DMS79 (cell line): ENCODE measurements at places on chromosomes 3 and 15.
A peak's percentile ranks its signal among the peaks of the same experiment; 100 is the strongest.

GRCh38 chr15:74782259-74783071 is 585 bp downstream of the CSK start:
- no peak for DNase-seq

GRCh38 chr15:47561102-47561501 is 156.2 kb upstream of the SEMA6D start:
- DNase-seq = no peak

GRCh38 chr3:181797431-181797830 is 85.7 kb downstream of the SOX2 start:
- DNase-seq = no peak

- DNase-seq = no peak
Measured at GRCh38 chr3:127374086-127375010, 86.5 kb upstream of the PRR20G start.

GRCh38 chr15:101657968-101658784 is 6.0 kb upstream of the TM2D3 start:
- peak; percentile 20 for DNase-seq

DNA sequence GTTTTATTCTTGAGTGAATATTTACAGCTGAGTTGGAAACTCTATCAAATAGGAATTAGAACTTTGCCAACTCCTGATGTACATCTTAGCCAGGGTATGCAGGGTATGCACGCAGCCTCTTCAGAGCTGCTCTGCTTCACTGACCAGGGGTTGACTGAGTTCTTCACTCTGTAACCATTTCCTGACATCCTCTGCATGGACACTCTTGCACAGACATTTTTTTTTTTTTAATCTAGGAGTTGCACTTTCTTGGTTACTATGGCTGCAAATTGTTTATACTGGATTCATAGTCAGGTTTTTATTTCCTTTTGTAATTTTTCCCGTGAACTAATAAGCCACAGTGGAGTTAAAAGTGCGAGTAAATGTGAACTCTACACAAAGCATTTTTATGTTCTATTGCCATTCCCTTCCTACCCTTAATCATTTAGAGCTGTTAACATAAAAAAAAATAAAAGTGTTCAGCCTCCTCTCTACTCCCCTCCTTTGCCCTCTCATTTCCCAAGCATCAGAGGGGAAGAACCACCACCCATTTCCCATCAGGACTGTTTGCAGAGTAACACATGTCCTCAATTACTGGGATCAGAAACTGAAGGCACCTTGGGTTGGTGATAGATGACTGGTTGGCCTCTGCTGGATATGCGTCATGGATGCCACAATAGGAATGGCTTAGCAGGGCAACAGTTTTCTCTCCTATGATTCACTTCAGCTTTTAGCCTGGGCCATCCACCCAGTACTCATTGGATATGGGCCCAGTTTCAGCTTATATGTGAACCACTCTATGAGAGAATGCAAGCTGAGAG is 54.0 kb downstream of the DUT start:
- DNase-seq = no peak

- no peak for DNase-seq
Measured at GRCh38 chr15:79314186-79314585, 3.3 kb downstream of the TMED3 start.

DNA sequence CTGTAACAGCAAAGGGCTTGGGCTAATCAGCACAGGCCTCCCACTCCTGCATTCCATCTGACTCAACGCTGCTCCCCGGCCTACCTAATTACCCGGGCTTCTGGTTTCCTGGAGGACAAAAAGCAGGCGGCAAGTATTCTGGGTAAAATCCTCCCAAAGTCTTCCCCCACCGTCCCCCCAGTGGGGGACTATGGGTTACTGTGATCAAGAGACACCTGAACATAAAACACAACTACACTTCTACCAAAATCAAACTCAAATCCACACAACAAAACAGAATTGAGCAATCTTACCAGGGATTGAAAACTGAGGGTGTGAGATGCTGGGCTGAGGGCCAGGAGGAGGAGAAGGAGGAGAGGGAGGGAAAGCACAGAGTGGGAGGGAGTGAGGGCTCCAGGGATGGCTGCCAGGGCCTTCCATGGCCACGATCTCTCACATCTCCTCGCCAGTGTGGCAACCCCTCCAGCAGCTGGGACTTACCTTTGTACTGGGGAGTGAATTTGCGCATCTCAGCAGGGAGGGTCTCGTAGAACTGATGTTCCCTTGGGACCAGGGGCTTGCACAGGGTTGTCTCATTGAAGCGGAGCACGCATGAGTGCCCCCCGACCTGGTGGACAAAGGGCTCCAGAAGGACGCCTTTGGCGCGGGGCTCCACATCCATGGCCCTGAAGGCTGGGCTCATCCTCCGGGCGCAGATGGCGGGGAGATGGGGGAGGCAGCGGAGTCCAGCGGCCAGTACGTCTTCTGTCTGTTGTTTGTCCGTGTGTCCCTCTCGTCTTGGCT is 9.1 kb upstream of the NCKIPSD start:
- DNase-seq = no peak

- no peak for DNase-seq
Measured at GRCh38 chr3:159783780-159784742, 204.6 kb upstream of the IL12A start.

DNA sequence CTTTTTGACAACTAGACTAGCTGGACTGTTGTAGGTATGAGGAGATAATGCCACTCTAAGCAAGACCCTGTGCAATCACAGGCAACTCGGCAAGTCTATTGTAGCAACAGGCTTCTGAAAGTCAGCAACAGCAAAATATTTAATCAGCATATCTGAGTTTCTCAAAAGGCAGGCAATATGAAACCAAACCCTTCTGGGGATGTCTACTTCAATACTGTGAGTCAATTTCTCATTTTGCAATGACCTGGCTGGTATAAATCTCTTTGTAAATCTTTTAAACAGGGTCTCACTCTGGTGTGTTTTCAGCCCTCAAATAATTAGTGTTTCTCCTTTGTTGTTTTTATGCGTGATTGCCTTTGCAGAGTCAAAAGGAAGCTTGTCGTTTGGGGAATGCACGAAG is 1044.5 kb downstream of the NTRK3 start:
- no peak for DNase-seq

GRCh38 chr3:122183893-122184590 is 574 bp downstream of the CASR start:
- DNase-seq = no peak

DNA sequence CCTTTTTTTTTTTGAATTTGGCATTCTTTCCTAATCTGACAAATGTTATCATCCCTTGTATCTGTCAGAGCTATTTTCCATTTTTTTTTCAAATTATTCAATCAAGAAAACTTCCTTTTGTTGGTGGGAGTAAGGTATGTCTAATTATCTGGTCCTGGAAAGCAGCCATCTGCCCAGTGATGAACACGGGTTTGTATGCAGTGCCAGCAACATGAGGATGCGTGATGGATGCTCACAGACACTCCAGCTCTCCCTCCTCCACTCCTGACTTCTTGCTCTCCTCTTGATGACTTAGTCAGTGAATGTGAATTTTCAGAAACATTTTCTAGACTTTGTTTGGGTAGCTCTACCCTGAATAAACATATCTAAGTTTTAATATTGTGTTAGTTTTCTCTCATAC is 79.2 kb downstream of the IL1RAP start:
- no peak for DNase-seq

GRCh38 chr3:193140381-193140780 is 100.6 kb upstream of the PLAAT1 start:
- DNase-seq = no peak

GRCh38 chr15:67444100-67444499 is 76.8 kb upstream of the C15orf61 start:
- DNase-seq = no peak

- no peak for DNase-seq
Measured at GRCh38 chr3:54660714-54661132, 267.1 kb downstream of the LRTM1 start.

DNA sequence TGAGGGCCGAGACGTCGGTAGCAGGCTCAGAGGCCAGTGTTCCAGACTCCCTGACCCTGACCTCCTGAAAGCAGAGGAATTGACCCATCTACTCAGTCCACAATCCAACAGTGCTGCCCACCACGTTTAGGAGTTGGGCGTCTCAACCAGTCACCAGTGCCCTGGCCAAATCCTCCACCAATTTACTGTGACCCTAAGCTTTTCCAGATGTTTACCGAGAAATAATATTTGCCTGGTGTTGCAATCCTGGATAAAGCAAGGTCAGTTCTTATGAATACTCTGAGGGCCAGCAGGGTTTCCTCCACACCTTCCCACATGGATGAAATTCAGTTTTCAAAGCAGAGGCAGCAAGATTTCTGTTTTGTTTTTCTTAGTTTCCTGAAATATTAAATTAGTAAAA is 7.5 kb upstream of the APOD start:
- no peak for DNase-seq

DNA sequence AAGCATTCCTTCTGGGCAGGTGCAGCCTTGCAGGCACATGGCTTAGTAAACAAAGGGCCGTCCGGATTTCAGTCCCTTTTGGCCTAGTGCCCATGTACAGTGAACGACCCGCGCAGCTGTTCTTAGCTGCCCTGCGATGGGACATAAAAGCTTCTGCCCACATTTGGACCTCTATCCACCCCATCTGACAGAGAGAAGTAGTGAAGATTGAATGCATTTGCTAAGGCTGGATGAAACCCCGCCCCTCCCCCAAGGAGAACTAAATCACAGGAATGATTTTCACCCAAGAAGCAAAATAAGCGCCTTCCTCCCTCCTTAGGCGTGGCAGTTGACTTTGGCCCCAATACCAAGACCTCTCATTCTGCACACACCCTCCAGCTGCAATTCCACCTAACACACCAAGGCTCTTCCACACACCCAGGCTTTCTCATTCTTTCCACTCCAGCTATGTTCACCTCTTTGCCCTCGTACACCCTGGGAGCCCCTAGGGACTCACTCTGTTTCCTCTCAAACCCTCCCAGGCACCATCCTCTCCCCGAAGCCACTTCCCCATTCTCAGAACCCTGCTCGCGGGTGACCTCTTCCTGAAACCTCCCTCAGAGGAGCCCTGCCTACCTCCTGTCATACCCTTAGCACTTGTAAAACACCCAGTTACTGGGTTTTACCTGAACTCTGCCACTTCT is 14.1 kb upstream of the HRH1 start:
- DNase-seq = no peak

DNA sequence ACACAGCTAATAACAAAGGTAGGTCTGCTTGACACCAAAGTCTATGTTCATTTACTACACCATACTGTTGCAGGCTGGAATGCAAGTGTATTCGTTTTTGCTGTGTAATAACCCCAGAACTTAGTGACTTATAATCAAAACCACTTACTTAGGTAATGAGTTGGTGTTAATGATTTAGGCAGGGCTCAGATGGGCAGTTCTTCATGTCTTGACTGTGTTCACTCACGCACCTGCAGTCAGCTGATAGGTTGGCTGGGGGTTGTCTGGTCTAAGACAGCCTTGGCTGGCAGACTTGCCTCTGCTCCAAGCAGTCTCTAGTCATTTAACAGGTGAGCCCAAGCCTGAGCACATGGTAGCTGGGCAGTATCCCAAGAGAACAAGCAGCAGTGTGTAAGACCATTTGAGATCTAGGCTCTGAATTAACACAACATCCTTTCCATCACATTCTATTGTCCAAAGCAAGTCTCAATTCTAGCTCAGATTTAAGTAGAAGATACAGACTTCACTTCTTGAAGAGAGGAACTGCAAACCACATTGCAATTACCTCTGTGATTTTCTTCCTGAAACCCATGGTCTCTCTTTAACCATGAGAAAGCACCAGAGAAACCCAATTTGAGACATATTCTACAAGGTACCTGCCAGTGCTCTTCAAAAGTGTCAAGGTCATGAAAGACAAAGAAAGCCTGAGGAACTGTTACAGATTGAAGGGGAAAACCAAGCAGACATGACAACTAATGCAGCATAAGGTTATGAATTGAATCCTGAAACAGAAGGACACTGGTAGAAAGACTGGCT is 13.3 kb upstream of the DCLK3 start:
- no peak for DNase-seq

DNA sequence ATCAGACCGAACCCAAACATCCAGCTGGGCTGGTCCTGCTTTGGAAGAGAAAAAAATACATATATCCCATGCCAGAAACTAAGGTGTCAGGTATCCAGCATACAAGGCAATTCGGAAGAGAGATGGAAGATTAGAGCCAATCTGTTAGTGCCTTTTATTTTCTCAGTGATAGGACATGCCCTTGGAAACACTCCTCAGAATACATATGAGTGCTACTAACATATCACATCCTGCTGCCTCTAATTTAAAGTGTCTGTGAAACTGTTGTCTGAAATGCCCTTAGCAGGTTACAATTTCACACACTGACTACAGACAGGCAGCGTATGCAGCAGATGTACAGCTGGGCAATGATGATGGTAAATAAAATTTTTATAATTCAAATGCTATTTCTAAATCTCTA is 78.9 kb downstream of the RBPMS2 start:
- DNase-seq = no peak

- no peak for DNase-seq
Measured at GRCh38 chr15:41583795-41584194, 24.8 kb downstream of the TYRO3 start.

DNA sequence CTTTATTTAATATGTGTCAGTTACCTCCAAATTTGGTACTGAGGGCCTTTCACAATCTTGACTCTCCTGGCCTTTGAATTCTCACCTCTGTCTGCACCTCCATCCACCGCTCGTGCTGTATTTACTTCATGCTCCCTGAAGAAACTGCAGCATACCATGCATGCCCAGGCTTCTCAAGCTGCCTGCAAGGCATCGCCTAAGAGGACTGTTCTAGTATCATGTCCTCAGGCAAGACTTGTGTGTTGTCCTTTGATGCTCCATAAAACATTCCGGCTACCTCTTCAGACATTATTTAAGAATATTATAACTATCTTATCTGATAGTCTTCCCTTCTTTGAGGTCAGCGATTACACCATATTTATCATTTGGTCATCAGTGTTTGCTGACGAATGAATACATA is 682.5 kb downstream of the NR2F2 start:
- DNase-seq = no peak

DNA sequence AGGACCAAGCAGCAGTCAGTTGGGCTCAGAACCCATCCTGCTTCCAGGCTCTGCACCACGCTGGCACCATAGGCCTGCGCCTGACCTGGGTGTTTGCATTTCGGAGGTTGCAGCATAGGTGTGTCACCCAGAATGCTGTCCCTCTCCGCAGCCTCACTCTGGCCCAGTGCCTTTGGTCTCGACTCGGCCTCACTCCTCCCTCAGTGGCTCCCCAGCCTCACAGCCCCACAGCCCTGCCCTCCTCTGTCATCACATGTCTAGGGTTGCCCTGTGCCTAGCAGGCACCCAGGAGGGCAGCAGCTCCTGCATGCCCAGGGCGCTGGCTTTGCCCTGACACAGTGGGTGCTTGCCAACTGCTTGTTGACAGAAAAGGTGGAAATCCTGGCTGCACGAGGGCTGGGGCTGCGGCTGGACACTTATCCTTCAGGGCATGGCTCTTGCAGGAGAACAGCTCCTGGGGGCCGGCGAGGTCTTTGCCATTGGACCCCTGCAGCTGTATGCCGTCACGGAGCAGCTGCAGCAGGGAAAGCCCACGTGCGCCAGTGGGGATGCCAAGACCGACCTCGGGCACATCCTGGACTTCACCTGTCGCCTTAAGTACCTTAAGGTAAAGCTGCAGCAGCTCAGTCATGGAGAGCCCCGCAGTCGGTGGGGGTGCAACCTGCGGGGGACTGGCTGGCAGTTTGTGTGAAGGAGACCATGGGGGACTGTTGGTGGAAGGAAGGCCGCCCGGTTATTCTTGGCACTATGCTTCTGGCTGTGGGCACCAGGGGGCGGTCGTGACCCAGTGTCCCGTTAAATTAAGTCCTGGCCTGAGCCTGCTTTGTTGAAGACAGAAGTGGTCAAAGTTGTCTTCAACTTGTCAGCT is 16.2 kb downstream of the NISCH start:
- DNase-seq = no peak

- no peak for DNase-seq
Measured at GRCh38 chr3:129992781-129993180, 18.3 kb downstream of the TRH start.
